NCI-H69 (cell line): ENCODE measurements at places on chromosomes 6 and 20.

DNA sequence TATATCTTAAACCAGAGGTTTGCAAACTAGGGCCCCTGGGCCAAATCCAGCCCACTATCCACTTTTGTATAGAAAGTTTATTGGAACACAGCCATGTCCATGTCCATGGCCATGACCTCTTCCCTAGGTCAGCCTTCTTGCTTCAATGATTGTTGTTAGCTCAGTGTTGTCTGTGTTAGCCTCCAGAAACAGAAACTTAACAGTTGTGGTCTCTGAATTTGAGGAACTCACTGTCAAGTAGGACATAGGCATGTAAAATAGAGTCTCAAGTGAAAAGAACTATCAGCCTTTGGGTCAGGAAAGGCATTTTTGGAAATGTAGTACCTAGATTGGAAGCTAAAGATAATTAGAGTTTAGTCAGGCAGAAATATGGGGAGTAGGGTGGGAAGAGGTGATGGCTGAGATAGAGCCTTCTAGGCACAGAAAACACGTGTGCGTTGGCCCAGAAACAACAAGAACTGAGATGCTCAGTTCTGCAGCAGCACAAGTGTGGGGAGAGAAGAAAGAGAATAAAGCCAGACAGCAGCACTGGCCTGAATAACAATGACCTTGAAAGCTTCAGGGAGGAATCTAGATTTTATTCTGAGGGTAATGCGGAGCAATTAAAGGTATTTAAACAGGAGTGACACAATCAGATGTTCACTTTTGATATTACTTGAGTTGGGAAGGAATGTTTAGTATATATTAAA, 87.0 kb upstream of the OLIG3 start:
- DNase-seq = no peak

GRCh38 chr6:85322446-85323105, 127.3 kb upstream of the NT5E start:
- DNase-seq = no peak

DNA sequence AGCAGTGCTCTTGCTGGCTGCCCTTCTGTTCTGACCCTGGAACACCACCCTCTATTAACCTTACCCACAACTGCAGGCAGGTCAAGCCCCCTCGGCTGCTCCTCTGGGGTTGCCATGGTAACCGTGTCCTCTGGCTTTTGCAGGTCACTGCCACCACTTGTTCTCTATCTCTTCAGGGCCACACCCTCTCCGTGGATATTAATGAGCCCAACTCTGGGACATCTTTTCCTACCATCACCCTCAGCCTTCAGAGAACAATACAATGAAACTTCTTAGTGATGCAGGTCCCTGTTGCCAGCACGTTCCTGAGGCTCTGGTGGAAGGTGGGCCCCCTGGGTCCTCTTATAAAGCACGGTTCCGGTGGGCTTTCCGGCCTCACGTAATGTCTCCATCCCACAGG, 30.8 kb upstream of the MICB start:
- no peak for DNase-seq

GRCh38 chr6:41940759-41941279, 789 bp downstream of the CCND3 start:
- DNase-seq = peak; percentile 62

- DNase-seq = no peak
These were observed 14.7 kb downstream of the PI16 start for GRCh38 chr6:36969240-36969691.

DNA sequence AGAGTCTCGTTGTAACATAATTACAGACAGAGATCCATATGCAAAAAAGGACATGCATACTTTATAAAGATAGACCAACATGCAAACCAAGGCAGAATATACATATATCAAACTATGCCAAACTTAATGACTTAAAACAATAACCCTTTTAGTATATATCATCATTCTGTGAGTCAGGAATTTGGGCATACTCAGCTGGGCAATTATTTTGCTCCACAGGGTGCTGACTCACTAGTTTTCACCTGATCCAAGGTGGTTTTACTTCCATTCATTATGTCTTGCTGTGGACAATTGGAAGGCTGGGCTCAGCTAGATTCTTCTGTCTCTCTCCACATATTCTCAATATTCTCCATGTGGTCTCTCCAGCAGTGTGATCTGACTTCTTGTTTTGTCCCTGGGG, 41.2 kb upstream of the RNF146 start:
- no peak for DNase-seq
